ENCODE measurements at places on chromosomes 6 and 20.

- no peak for DNase-seq
Observed at GRCh38 chr6:46581459-46582177, 71.0 kb downstream of the CYP39A1 start.

DNA sequence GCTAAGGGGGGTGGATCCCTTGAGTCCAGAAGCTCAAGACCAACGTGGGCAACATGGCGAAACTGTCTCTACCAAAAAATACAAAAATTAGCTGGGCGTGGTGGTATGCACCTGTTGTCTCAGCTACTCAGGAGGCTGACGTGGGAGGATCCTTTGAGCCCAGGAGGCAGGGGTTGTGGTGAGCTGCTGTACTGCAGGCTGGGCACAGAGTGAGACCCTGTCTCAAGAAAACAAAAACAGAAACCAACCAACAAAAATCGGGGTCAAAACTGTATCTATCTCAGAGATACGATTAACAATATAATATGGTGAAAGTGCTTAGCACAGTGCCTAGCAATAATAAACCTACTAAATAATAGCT, 20.7 kb upstream of the BCAS1 start:
- no peak for DNase-seq

GRCh38 chr6:52049252-52050050, 38.0 kb downstream of the PKHD1 start:
- no peak for DNase-seq

DNA sequence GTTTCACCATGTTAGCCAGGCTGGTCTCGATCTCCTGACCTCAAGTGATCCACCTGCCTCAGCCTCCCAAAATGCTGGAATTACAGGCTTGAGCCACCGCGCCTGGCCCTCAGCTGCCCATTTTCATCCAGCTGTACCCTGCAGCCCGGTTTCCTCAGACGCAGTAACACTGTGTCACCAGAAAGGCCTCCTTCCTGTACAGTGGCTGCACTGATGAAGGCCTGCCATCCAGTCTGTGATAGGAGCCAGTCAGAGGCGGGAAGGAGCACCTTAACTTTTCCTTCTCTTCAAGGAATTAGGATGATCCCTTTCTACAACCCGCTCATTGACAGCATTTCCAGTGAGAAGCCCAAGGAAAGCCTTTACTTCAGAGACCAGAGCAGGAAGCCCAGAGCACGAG, 75.9 kb downstream of the GFOD1 start:
- DNase-seq = no peak

DNA sequence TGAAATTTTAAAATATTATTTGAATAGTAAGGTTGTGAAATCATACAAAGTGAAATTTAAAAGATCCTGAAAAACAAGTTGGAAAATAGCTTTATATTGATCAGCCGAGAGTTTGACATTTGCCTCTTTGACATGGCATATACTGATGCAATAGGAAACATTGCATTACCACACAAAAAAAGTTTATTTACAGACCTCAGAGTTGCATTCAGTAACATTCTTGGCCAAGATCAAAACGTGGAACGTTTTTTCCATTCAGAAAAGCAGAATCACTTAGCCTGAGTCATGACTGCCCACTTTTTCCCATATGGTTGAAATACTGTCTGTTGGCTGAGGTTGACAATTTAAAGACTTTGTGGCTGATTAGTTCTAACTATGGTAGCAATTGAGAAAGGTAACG, 55.1 kb upstream of the BACH2 start:
- no peak for DNase-seq
